ENCODE measurements at places on chromosomes 11 and 22.

GRCh38 chr11:128728767-128729587, 35.1 kb downstream of the FLI1 start:
- no peak for DNase-seq

GRCh38 chr11:84260862-84261261, 974.7 kb upstream of the CCDC90B start:
- DNase-seq, result no peak

DNA sequence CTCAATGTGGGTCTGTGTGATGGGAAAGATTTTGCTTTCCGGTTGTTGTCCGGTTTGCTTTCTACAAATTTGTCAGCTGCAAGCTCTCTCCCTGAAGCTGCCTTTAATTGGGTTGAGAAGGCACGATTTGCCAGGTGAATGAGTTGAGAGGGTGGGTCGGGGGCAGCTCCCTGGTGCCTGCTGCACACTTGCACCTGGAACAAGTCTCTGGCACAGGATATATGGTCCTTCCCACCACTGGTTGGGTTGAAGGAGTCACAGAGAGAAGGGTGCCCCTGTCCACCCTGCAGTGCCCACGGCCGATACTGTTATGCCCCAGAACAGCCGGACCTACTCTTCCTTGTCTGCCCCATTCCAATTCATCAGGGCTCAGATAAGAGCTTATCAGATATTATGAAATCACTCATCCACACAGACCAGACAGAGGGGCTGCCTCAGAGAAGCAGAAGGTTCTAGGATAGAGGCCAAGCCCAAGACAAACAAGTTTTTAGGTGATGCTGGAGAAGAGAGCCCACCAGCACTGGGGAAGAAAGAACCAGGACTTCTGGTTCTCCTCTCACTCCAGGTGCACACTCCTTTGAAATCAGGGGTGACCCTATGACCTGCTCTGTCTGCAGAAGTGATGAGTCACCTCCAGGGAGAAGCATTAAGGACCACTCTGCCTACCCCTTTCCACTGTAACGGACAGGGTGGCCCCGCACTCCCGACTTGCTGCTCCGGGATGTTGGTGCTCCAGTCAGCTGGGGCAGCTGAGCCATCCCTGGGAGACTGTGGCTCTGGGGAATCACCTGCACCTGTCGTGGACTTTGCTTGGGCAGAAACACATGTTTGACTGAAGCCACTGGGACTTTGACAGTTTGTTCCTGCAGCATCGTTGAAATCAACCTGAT, 45.3 kb downstream of the RTL6 start:
- DNase-seq, result no peak

DNA sequence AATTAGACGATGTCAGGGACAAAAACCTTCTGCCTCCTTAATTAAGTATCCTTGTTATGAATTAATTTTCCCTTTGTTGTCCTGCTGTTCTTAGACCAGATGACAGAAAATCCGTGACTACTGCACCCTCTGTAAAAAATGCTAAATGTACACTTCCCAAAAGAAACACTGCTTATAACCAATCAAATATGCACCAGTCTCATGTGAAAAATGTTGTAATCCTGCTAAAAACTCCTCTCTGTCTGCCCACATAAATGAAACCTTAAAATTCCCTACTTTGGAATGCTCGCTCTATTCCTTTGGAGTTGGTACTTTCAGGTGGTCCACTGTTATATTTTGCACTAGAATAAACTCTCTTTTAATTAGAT, 366.8 kb upstream of the CCDC179 start:
- no peak for DNase-seq

DNA sequence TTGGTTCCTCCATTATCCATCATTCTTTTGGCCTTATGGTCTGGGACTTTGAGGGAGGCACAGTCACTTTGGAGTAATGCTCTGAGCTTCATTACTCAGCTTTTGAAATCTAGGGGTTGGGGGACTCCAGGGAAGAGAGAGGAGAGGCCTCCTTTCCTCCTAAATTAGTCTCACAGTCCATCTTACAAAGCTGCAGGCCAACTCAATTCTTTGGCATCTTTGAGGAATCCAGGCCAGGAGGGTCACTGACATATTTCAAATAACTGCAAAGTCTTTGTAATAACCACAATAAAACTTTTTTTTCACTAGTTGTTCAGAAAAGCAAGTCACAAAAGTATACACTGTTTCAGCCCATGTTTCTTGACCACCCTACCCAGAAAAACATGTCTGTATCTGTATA, 73.3 kb upstream of the FAR1 start:
- no peak for DNase-seq

- DNase-seq, result no peak
Measured at GRCh38 chr11:61829806-61830205, 1.7 kb downstream of the FADS2 start.

Data from NCI-H1930 (cell line).